ENCODE measurements at places on chromosomes 1 and 21.

GRCh38 chr1:177925006-177925405 lies 44.9 kb downstream of the SEC16B start:
- DNase-seq = no peak

GRCh38 chr1:98661544-98662355 lies at the start of gene SNX7:
Gene SNX7 (plus strand): TSS chr1:98661721. CDS start chr1:98661732, 11 bp downstream.
- no peak for DNase-seq

DNA sequence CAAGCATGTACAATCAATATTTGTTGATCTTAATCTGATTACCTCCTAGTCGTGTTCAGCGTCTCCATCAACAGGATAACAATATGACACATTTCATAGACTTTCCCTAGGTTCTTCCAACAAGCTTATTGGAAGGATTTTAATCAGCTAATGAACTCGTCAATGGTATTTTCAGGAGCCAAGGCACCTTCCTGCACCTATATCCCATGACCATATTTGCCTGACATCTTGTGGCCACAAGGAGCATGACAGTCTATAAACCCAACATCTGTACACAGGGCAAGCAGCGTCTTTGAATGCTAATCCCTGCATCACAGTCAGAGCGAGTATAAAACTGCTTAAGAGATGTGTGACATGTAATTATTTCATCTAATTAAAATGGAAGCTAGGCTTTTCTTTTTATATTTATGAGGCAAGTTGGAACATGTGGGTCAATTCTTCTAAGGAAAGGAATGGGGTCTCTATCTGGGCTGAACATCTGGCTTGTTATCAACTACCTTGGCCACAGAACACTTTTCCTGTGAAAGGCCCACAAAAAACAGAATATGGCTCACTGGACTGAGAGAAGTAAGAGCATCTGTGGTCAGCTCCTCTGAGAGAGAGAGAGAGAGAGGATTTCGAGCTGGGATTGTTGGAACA lies 388.8 kb downstream of the NTNG1 start:
- peak; percentile 3 for DNase-seq

- DNase-seq = no peak
These were observed 72.6 kb downstream of the DDR2 start for GRCh38 chr1:162704673-162705424.

DNA sequence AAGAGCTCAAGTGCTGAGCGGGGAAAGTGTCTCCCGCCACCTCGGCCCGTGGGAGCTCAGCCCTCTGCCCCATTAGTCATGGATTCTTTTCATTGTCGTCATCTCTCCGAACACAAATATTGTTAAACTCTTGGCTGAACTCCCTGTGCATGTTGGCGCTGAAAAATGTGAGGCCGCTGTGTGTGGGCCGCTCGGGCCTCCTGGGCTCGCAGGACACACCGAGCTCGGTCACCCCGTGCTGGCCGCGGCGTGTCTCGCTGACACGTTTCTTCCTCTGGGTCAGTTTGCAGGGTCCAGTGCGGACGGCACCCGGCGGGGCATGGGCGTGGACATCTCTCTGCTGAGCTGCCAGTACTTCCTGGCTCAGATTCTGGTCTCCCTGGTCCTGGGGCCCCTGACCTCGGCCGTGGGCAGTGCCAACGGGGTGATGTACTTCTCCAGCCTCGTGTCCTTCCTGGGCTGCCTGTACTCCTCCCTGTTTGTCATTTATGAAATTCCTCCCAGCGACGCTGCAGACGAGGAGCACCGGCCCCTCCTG lies 25.6 kb downstream of the SLC45A1 start:
- no peak for DNase-seq

GRCh38 chr1:171421413-171422020 lies 63.8 kb upstream of the PRRC2C start:
- DNase-seq = no peak

GRCh38 chr21:31180256-31181081 lies 142.2 kb upstream of the KRTAP19-8 start:
- no peak for DNase-seq

GRCh38 chr1:164560121-164560541 lies 1.1 kb downstream of the PBX1 start:
- DNase-seq = no peak

- DNase-seq = peak; percentile 12
These were observed 121.7 kb downstream of the DHRS3 start for GRCh38 chr1:12496154-12496961.

DNA sequence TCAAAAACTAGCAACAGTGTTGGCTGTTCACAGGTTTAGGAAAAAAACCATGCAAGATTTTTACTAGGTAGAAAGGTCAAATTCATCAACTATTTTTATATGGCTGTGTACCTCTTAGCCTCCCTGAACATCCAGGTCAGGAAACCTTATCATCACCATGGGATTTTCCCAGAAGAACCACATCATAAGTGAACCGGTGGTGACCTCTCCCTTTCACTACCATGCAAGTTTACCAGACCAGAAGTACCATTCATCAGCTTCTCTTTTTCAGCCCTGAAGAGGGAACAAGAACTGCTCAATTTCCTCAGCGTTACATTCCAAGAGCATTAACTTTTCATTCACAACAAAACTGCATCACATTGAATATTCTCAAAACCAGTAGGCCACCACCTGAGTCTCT lies 5.9 kb downstream of the SSBP3 start:
- DNase-seq = no peak

DNA sequence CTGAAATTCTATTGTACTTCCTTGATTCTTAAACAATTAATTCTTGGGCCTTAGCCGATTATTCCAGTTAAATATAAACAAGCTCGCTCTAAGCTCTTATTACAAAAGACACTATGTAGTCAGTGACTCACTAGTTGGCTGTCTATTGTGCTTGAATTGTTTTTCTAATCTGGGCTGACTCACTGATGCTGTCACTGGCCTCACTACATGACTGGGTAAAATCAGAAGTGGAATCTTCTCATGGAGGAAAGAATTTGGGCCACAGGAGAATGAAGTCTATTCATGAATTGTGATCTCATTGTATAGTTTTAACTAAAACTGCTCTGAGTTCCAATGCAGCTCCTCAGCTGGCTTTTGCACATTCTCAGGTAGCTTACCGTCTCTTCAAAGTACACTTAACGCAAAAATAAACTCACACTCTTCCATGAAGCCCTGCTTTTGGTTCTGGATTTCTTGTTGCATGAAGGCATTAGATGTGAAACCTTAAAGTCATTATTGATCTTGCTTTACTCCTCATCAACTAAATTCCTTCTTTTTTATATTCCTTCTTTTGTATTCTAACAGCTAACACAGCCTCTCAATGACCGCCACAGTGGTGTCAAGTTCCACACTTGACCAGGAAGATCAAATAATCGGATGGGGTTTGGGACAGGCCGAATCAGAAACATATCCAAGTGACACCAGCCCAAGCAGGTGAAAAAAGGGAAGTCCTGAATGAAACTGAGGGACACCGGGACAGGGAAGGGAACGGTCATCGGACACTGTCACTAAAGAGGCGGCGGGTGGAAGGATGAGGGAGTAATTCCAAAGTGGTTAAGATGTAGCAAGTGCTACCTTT lies 80.9 kb upstream of the LBR start:
- DNase-seq = peak; percentile 20

GRCh38 chr1:174022976-174023277 lies 770 bp upstream of the RC3H1 start:
- DNase-seq = no peak

- DNase-seq = no peak
These were observed 379.1 kb downstream of the SIPA1L2 start for GRCh38 chr1:232250838-232251237.

GRCh38 chr1:223706077-223706973 lies 6.0 kb upstream of the CAPN2 start:
- no peak for DNase-seq

DNA sequence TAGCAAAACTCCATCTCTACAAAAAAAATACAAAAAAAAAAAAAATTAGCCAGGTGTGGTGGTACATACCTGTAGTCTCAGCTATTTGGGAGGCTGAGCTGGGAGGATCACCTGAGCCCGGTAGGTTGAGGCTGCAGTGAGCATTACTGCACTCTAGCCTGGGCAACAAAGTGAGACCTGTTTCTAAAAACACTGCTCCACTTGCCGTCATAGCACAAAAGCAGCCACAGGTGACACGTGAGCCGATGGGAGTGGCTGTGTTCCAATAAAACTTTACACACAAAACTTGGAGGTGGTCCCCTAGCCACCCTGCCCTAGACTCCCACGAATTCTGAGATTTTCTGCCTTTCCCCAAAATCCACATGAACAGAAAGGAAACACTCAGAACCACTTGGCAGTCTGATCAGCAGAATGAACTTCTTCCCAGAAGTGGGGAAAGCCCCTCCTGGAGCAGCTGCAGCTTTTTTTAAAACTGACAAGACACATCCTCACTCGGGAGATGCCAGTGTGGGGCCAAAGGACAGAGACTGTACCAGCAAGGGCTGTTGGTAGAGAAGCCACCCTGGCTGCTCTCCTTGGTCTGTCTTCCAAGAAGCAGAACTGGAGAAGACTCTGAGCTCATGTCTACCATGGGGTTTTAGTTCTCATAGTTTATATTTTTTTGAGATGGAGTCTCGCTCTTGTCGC lies 23.3 kb downstream of the PLEKHM2 start:
- DNase-seq = no peak

- peak; percentile 16 for DNase-seq
These were observed 3.3 kb downstream of the KLHL21 start for GRCh38 chr1:6599141-6599975.

- DNase-seq = no peak
These were observed 1.1 kb downstream of the IGFN1 start for GRCh38 chr1:201191653-201192260.

GRCh38 chr1:234495231-234495990 lies 16.4 kb upstream of the TARBP1 start:
- DNase-seq = no peak

- DNase-seq = no peak
These were observed 64.2 kb downstream of the GPR137B start for GRCh38 chr1:236206548-236206947.

- DNase-seq = no peak
These were observed 363.8 kb upstream of the PKN2 start for GRCh38 chr1:88320291-88320690.

GRCh38 chr21:19026911-19027310 lies 623.3 kb upstream of the TMPRSS15 start:
- DNase-seq = no peak

DNA sequence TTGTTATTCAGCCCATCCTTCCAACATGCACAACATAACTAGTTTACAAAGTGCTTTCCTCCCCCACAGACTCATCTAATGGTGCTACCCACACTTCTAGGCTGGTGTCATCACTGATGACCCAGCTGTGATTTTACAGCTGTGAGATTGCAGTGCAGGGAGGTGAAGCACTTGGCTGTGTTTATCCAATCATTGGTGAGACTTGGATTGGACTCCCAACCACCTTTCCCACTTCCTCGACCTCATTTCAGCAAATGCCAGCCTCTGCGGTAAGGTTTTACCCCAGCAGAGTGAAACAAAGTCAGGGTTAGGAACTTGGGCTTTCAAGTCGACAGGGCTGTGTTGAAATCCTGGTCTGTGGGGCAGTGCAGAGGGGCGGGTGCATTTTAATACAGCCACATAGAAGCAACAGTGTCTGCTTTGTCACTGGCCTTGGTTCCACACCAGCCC lies 22.1 kb downstream of the ECHDC2 start:
- DNase-seq = no peak

- DNase-seq = no peak
These were observed 232.5 kb downstream of the NCAM2 start for GRCh38 chr21:21230672-21231071.

- no peak for DNase-seq
These were observed 53.8 kb upstream of the TARDBP start for GRCh38 chr1:10958614-10959013.

GRCh38 chr1:75559136-75559535 lies 51.8 kb downstream of the SLC44A5 start:
- no peak for DNase-seq

DNA sequence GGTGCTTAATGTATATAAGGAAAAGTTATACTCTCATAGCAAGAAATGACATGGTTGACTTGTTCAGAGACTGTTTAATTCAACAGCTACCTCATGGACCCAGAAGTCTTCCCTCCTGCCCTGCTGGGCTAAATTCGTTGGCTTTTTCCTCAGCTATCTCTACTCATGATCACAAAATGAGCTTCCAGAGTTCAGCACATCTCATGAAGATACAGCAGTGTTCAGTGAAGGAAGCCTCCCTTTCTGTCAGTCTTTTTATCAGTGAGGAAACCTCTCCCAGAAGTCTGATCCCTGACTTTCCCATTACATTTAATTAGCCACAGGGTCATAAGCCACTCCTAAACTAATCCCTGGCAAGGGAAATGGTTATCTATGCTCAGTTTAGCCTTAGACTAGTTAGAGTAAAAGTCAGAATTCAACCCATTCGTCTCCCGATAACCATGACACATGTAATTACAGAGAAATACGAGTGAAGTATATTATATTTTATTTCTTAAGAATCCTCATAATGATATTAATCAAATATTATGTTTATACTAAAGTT lies 97.5 kb downstream of the DENND1B start:
- no peak for DNase-seq

- no peak for DNase-seq
These were observed 35.9 kb upstream of the AGPAT3 start for GRCh38 chr21:43829161-43829560.

- DNase-seq = no peak
These were observed 7.1 kb upstream of the PRKCZ start for GRCh38 chr1:2042830-2043773.

DNA sequence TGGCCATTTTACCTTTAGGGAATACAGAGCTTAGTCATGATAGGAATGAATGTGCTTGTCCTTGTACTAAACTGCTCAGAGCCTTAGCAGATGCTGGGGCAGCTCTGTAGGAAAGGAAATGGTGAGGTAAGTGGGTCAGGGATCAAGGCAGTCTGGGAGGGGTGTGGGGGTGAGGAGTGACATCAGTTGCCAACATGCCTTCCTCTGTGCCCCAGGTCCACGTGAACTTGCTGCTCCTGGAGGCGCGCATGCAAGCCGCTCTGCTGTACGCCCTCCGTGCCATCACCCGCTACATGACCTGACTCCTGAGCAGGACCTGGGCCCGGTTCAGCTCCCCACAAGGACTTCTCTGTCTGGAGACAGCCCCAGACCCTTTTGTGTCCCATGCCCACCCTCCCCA lies 21.2 kb downstream of the SESN2 start:
- no peak for DNase-seq

DNA sequence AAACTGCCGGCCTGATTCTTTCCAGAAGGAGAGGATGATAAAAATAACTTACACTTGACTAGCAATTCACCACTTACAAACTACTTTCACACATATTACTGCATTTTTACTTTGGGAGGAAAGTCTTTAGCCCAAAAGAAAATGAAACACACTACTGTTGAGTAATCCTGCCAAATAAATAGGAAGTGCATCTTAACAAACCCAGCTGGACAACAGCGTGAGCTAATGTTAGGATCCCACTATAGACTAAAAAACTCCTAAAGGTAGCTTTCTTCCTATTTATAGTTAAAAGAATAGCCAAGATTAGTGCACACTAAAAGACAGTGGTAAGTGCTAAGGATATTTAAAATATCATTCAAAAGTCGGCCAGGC lies 83.8 kb downstream of the HSF2BP start:
- DNase-seq = no peak

- no peak for DNase-seq
These were observed 109.3 kb downstream of the ZC3H11B start for GRCh38 chr1:219503604-219504003.
